ENCODE measurements at places on chromosomes 3 and 15.

DNA sequence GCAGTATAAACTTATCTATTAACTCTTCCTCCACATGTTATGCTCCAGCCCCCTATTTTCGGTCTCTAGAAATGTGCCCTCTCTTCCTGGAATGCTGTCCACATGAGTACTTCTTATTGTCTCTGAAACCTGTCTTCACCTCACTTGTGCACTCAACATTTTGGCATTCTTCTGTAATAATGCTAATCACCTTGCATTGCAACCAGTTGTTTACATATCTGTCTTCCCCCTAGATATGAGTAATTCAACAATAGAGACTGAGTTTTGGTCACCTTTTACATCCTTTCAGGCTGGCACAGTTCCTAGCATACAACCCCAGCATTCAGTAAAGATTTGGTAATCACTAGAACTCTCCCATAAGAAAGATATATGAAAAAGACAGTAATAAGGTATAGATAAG lies 17.2 kb downstream of the CCDC80 start:
- DNase-seq, result no peak

DNA sequence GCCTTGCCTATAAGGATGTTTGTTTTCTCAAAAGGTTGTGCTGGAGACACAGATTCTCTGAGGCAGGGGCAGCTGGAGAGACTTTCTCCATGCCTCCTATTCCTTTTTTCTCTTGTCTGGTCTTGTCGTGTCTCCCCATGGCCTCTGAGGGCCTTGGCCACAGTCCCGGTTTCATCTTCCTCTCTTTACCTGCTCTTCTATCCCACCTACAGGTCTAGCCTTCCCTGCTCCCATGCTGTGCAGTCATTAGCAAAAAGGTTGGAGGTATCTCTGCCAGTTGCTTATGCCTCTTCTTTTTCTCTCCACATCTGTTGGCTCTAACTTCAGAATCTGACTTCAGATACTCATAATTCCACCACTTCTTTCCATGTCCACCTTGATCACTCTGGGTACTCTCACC lies 191.1 kb downstream of the IL20RB start:
- DNase-seq, result no peak

DNA sequence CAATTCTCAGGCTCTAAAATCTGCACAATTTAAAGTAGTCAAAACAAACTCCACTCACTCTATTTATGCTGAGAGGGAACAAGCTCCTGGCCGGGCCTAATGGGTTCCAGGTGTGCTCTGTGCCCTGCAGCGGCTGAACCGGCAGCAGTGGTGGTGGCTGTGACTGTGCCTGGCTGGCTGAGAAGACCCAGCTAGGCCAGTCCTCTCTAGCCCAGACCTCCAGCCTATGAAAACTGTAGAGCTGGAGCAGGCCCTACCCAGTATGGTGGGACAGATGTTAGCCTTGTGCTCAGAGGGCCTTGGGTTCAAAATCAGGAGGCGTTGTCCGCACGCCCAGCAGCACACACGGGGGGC lies 37.0 kb downstream of the EPHB3 start:
- DNase-seq, result no peak

GRCh38 chr15:42056934-42057798 lies 36.3 kb upstream of the PLA2G4E start:
- DNase-seq, result peak; percentile 98

GRCh38 chr15:37801529-37801928 lies 132.9 kb upstream of the TMCO5A start:
- no peak for DNase-seq

DNA sequence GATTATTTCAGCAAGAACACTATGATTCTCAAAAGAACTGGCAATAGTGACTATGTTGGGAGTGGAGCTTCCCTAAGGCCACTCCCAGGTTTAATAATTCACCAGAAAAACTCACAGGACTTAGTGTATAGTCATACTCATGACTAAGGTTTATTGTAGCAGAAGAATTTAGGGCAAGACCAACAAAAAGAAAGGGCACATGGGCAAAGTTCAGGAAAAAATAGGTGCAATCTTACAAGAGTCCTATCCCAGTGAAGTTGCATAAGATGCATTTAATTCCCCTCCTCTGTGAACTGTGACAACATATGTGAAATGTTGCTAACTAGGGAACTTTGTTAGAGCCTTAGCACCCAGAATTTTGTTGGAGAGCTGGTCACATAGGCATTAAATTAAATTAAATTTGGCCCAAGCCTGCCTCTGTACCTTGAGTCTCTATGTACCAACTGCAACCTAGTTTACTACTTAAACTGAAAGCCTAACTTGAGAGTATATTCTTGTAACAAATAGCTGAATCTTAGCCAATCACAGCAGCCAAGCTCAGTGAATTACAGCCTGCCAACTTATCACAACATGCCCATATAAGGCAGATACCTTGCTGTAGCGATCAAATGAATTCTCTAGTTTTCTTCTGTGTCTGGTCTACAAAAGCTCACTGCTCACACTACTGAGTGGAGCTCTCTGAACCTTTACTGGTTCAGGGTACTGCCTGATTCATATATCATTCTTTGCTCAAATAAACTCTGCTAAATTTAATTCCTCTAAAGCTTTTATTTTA lies 386.2 kb upstream of the ARHGEF26 start:
- DNase-seq, result peak; percentile 32

GRCh38 chr3:179961071-179961702 lies 75.5 kb downstream of the PEX5L start:
- DNase-seq, result no peak

GRCh38 chr3:46917257-46917656 lies 39.7 kb downstream of the PTH1R start:
- no peak for DNase-seq

- DNase-seq, result peak; percentile 10
Observed at GRCh38 chr3:127953091-127954035, 38.3 kb downstream of the KBTBD12 start.
